ENCODE measurements at places on chromosomes 12 and 14.

DNA sequence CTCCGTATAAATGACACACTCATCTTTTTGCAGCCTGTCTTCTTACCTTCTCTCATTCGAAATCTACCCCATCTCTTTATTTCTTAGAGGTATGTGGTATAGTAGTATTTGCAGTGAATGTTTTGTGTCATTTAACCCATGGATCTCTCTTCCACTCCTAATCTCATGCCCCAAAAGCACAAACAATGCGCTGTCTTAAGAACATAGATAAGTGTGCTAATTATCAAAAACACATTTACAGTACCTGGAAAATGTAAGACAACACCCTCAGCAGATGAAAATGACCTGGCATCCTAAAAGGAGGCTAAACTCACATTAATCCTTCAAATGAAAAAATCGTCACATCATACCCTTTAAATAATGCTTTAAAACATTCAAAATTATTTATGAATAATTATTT lies 10.7 kb downstream of the USP15 start:
- DNase-seq, result no peak

DNA sequence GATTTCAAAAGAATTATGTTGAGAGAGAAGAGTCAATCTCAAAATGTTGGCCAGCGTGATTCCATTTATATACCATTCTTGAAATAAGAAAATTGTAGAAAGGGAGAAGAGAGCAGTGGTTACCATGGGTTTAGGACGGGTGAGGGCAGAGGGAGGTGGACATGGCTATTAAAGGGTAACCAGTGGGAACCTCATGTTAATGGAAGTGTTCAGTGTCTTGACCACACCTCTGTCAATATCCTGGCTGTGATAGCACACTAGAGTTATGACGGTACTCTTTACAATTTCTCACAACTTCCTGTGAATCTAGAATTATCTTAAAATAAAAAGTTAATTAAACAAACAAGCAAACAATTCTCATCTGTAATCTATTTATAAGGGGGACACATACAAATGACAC lies 821.2 kb downstream of the VRK1 start:
- no peak for DNase-seq

DNA sequence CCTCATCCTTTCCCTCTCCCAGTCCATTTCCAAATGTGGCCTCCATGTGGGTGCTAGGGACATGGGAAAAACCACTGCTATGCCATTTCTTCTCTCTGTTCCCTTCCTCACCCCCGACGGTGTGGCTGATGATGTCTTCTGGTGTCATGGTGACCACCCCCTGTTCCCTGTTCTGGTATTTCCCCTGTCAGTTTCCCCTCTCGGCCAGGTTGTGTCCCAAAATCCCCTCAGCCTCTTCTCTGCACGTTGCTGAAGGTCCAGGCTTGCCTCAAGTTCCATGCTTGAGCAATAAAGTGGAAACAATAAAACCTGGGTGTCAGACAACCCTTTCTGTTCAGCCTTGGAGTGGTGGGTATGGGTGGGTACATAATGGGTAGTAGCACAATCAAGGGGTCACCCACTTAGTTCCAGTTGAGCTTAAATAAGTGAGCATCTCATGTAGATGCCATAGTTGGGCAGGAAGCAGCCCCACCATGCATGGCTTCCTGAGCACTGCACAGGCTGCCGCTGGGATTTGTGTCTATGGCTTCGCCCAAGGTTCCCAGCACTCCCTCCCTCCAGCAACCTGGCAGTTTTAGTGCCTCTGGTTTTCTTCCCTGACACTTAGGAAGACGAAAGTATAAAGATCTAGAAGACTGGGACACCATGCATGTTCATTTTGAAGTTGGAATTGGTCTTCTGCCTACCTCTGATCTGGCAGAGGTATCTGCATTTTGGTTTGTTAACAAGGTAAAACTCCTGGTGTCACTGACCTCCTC lies 8.7 kb upstream of the ITFG2 start:
- DNase-seq, result no peak

GRCh38 chr12:92550254-92550653 lies 152.5 kb upstream of the PLEKHG7 start:
- DNase-seq, result no peak

- DNase-seq, result no peak
Observed at GRCh38 chr14:69181491-69181890, 9.8 kb upstream of the EXD2 start.

DNA sequence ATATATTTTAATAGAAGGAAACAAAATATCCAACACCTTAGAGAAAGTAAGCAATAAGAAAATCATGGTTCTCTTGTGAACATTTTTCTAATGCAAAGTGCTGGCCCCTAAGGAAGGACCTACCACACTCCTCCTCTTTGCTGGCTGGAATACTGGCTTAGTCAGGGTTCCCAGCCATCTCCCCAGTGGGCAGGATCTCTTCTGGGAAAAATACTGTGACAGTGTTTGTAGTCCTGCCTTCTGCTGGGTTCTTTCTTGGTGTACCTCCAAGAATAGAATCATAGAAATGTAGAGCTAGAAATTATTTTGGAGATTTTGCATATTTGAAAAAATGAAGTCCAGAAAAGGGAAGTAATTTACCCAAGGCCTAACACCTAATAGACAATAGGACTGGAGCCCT lies 31.9 kb downstream of the KCNMB4 start:
- no peak for DNase-seq

DNA sequence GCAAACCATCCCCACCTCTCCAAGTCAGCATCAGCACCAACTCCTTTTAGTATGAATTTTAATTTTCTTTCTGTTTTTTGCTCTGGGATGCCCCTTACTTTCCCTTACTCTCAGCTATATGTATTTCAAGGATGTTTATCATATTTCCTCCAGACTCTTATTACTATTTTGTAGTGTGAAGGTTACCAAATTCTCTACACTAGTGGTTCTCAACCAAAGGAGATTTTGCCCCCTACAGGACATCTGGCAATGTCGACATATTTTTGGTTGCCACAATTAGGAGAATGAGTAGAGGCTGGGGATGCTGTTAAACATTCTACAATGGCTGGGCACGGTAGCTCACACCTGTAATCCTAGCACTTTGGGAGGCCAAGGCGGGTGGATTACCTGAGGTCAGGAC lies 29.1 kb upstream of the SOS2 start:
- no peak for DNase-seq

GRCh38 chr14:106875503-106875902 lies 1349.1 kb downstream of the TMEM121 start:
- DNase-seq, result no peak

GRCh38 chr12:110971936-110972335 lies 51.6 kb upstream of the MYL2 start:
- DNase-seq, result no peak

- no peak for DNase-seq
Observed at GRCh38 chr12:25566202-25566949, 13.3 kb upstream of the LMNTD1 start.

GRCh38 chr14:95313190-95313589 lies 6.5 kb downstream of the CLMN start:
- no peak for DNase-seq

GRCh38 chr12:50806176-50806575 lies 36.5 kb upstream of the TMPRSS12 start:
- DNase-seq, result no peak

DNA sequence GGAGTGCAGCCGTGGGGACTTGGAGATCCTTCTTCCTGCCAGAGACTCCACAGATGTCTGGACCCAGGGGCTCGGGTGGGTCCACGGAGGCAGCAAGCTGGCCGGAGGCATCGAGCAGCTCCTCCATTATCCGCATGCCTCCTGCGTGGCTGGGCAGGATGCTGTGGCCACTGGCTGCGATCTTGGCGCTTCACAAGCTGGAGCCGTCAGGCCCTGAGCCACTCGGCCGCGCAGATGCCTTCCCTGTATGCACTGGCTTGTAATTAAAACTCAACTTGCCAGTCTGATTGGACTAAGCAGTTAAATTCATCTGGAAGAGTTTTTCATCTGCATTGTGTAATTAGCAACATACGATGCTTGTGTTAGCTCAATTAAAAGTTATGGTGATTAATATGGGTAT lies 151.5 kb downstream of the AACS start:
- no peak for DNase-seq

- DNase-seq, result no peak
Observed at GRCh38 chr12:18932211-18932610, 194.3 kb downstream of the CAPZA3 start.

- DNase-seq, result no peak
Observed at GRCh38 chr12:69339999-69340398, 8.2 kb upstream of the LYZ start.

DNA sequence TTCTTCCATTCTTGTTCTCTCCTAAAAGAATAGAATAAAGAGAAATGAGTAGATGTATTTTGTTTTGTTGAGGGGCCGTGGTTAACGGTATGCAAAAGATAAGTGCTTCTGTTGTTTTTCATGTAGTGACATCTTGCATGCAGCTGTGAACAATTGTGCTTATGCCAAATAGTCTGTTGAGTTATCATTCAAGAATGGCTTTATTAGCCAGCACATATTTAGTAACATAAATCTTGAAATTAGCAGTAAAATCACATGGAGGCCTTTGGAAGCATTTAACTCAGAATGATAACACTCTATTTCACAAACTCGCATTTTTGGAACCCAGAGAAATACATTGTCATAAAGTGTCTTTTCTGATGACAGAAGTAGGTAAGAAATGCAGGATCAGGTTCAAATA lies 1772.0 kb upstream of the FLRT2 start:
- DNase-seq, result no peak

GRCh38 chr14:22210026-22210425 lies 379.0 kb downstream of the DAD1 start:
- DNase-seq, result no peak

GRCh38 chr12:123057513-123058265 lies 77.2 kb downstream of the ARL6IP4 start:
- DNase-seq, result no peak

DNA sequence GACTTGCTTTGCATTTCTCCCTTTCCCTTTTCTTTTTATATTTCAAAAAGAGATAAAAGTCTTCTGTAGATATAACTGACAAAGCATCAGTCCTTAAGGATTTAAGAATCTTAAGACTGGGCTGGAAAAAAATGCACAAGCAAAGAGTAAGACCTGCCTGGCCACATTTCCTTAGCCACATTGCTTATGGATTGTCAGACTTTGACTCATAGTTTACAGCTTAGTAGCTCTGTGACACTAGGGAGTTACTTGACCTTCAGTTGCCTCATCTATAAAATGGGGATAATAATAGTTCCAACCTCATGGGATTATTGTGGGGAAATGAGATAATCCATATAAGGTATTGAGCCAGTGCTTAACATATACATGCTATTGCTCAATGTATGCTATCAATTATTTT lies 66.4 kb upstream of the STK38L start:
- no peak for DNase-seq

DNA sequence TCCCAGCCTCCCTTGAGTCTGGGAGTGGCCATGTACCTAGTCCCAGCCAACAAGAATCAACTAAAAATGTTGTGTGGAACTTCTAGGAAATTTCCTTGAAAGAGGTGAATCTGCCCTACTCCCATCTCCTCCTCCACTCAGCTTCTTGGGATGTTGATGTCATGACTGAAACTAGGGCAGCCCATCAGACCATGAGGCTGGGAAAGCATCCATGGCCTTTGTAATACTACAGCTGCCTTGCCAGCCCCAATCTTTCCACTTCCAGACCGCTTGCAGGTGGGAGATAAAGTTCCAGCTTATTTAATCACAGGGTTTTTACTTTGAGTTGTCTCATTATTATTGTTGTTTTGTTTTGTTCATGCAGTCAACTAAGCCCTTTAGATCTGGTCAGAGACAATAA lies 170.3 kb upstream of the LMNTD1 start:
- DNase-seq, result no peak

DNA sequence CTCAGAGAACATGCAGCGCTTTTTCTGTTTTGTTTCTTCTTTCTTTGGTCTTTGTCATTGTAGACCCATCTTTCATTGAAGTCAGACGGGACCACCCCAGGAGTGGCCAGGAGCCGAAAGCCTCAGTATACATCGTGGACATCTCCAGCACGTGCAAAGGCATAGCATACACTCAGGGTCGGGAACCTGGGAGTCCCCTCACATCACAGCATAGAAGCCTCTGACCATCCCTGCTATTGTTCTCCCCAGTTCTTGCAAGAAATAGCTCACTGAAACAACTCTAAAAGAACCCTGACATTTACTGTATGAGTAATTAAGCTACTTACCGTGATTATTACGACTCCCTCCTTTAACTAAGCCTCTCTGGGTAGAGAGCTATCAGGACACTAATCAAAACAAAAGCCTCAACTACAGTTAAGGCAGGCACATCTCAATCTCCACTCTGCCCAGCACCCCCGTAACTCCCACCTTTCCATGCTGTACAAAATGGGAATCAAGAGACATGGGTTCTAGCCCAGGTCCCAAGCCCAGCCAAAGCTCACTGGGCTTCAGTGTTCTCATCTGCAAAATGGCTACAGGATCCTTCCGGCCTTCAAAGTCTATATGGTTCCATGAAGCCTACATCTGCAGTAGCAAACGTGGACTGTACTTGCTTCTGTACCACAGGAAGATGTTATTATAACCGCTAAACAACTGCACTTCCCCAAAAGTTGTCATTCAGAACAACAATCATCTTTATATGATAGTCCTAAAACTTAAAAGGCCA lies 6.7 kb downstream of the CCDC88C start:
- DNase-seq, result no peak

DNA sequence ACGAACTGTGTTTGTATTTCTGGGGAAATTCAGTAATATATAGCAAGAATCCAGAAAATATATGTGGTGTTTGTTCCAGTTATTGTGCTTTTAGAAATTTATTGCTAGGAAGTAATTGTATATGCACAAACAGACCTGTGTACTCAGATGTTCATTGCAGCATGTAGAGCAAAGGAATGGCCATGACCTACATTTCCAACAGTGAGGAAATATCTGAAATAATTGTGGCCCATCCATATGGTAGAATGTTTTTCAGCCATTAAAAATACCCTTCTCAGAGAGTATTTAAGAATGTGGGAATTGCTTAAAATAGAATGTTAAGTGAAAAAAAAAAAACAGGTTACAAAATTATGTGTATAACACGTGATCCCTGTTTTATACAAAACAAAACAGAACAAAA lies 77.3 kb downstream of the TMX1 start:
- no peak for DNase-seq

- DNase-seq, result no peak
Observed at GRCh38 chr12:32545413-32545980, 133.6 kb upstream of the DNM1L start.

DNA sequence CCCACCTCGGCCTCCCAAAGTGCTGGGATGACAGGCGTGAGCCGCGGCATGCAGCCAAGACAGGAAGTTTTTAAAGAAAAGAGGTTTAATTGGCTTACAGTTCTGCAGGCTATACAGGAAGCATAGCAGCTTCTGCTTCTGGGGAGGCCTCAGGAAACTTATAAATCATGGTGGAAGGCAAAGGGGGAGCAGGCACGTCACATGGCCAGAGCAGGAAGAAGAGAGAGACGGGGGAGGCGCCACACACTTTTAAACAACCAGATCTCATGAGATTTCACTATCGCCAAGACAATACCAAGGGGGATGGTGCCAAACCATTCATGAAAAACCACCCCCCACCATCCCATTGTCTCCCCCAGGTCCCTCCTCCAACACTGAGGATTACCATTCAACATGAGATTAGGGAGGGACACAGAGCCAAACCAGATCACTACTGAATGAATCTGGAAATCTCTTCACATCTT lies 14.1 kb downstream of the CCDC63 start:
- DNase-seq, result no peak
